ENCODE measurements at places on chromosomes 2 and 18.

GRCh38 chr2:217434180-217434975, 568.4 kb downstream of the TNS1 start:
- DNase-seq = peak; percentile 82

- DNase-seq = peak; percentile 70
Observed at GRCh38 chr18:77911971-77912605, 662.4 kb downstream of the GALR1 start.

DNA sequence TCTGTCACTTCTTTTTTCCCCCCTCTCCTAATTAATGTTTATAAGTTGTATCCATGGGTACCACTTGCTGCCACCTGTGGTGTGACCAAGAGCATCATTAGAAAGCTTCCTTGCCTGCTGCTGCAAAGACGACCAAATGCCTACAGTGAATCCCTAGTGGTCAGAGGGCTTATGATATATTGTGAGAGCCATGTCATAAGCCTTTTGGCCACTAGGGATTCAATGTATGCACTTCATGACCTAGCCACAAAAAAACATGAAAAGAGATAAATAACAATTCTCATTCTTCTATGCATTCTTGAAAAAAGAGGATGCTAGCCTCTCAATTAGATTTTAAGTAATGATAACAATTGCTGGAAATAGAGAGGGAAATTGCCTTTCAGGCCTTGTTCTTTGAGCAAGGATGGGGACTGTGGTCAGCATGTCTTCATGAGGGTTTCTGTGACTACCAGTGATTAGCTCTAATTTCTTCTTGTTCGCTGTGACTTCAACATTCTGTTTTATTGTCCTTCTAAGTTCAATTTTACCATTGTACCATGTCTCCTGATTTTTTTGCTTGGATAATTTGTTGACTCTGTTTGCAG, 435.3 kb downstream of the TGIF1 start:
- DNase-seq = no peak

GRCh38 chr18:55268151-55268601, 308.9 kb upstream of the CCDC68 start:
- DNase-seq = no peak

DNA sequence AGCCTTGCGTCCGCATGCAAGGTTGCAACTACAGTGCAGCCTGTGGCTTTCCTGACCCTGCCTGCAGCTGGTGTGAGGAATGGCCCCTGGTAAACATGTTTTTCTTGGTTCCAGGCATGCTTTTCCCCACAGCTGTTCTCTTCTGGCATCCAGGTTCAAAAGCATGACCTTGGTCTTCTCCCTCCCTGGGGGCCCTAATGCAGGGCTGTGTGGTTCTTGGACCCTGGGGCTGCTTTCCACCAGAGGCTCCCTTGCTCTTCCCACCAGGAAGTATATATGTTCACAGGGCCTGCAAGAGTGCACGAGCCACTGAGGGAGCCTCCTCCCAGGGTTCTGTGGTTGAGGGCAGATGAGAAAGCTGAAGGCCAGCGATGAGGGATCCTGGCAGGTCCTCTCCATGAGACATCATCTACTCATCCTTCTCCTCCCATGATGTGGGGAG, 125.9 kb downstream of the BCL2L11 start:
- no peak for DNase-seq

DNA sequence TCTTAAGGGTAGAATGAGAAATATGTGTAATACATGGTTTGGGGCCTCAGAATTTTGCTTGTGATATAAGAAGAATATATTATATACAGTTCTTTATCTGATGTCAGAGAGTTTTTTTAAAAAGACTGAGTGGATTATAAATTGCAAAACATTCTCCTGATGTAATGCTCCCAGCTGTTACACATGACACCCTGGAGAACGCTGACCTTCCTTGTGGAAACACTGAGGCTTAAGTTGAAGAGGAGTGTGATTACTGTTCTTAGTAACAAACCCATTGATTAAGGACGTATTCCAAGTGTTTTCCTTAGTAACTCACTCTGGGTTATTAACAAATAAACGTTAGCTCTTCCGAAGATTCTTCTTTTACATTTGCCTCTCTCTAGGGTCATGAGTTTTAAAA, 1069.3 kb upstream of the CNTNAP5 start:
- DNase-seq = no peak

DNA sequence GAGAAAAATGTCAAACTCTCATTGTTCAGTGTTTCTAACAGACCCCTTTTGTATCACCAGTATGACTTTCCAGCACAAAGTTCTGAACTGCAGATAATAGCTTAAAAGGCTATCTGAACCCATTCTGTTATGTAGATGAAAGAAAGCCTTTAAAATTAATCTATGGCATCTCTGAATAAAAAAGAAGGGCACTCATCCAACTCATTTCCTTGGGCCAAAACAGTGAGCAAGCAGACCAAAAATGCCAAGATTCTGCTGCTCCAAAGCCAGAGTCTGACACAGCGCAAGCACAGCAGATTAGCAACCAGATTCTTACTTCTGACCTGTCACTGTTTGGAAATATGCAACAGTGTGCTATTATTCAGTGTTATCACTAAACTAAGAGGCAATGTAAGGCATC, 22.6 kb upstream of the ITGA6 start:
- no peak for DNase-seq

DNA sequence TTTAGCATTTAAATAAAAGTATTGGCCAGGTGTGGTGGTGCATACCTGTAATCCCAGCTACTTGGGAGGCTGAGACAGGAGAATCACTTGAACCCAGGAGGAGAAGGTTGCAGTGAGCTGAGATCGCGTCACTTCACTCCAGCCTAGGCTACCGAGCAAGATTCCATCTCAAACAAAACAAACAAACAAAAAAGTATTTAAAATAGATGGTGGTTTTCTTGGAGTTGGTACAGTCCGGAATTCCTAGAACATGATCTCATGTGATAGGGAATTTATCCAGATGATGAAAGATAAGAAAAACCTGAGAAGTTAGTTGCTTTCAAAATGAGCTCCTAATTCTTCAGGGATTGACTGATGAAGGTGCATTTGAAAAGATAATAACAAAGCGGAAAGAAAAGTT, 62.0 kb downstream of the BIRC6 start:
- no peak for DNase-seq

DNA sequence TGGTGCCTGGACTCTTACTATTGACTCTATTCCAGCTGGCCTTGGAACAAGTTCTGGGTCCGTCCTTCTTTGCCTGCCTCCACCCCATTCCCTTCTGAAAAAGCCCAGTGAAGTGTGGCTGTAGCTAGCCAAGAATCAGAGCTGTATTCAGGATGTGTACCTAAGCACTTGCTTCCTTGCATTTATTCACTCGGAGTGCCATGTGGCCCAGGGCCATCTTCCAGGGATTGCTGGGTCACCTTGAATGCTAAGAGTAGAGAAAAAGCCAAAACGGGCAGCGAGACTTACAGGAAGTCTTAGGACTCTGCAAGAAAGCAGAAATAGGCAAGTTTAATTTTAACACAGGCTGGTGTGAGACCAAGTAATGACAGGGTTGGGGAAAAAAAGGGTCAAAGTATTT, 4.1 kb downstream of the ITGA6 start:
- no peak for DNase-seq

- DNase-seq = no peak
Observed at GRCh38 chr18:67514465-67514864, 2.1 kb downstream of the DSEL start.

- DNase-seq = no peak
Observed at GRCh38 chr2:142991295-142991694, 113.8 kb downstream of the KYNU start.

All from NCI-H1092 (cell line).